ENCODE measurements at places on chromosomes 5 and 9. TPM values are rescaled to one million over a fixed set of nuclear protein-coding genes. Genes with fewer than 3 reads are reported as not detected.

DNA sequence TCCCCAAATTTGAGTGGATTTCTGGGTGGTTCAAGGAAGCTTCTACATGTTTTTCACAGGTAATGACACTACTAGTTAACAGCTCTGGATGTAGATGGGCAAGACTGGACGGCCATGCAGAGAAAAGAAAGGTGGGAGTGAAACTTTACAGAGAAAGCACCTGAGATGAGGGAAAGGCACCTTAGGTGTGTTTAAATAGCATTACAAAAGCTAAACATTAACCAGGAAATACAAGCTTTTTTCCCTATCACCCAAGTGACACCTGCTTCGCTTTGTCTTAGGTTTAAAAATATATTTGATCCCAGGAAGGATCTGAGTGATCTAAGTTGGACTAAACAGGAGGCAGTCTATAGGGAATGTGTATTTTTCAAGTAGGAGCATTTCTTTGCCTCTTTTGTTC is 8.3 kb downstream of the C9orf152 start:
- H3K4me1 ChIP-seq: no peaks in the 10 kb centered on the region
- no peak for DNase-seq
- peaks cover 2% of the 10 kb centered on the region for H3K27me3 ChIP-seq
- no peaks in the 10 kb centered on the region for H3K36me3 ChIP-seq

DNA sequence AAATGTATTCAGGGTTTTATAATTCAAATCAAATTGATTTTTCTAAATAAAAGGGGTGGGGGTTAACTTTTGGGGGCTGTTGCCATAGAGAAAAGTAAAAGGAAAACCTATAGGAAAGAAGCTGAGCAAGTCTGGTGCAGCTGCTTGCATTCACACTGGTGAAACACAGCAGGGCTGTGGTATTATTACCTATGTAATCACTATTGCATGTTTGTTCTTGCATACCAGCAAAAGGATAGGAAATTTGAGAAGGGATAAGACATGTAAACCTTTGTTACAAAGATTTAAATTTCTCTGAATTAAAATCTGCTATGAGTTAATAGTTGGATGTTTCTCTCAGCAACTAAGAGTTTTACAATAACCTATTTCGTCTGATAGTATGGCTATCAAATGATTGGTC is 346.7 kb downstream of the EFNA5 start:
- H3K27me3 ChIP-seq: peaks cover 3% of the 10 kb centered on the region
- H3K4me3 ChIP-seq: no peak overlapping the region
- DNase-seq: no peak
- no peaks in the 10 kb centered on the region for H3K36me3 ChIP-seq
- no peak overlapping the region for H3K27ac ChIP-seq
- no peaks in the 10 kb centered on the region for H3K4me1 ChIP-seq

GRCh38 chr9:91775011-91775707 is 174.9 kb downstream of the ROR2 start:
- H3K27me3 ChIP-seq: peaks cover 11% of the 10 kb centered on the region
- H3K36me3 ChIP-seq: no peaks in the 10 kb centered on the region
- peak; percentile 78 for DNase-seq
- H3K27ac ChIP-seq: no peak overlapping the region

DNA sequence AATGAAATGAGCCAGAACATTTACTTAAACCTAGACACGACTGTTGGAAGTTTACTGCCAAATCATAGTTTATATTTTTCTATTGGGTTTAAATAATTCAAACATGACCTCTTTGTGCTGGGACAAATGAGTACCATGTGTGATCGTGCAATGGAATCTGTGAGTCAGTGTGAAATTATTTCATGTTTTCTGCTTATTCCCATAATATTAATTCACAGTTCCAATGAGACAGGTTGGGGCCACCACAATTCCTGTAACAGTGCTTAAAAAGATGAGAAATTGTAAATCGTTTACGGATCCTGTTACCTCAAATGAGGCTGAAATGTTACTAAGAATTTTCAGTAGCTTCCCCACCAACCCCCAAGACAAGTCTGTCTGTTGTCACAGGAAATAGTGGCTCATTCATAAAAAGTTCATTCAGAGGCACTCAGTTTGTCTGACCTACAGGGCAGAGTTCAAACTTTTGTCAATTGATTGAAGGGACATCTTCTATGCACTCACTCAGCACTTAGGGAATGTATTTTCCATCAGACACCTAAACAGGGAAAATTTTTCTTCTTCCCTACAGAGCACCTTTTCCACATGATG is 563.9 kb upstream of the ADAMTS16 start:
- no peaks in the 10 kb centered on the region for H3K27me3 ChIP-seq
- no peak overlapping the region for H3K4me3 ChIP-seq
- H3K27ac ChIP-seq: no peak overlapping the region
- H3K36me3 ChIP-seq: no peaks in the 10 kb centered on the region
- no peak for DNase-seq
- H3K4me1 ChIP-seq: no peaks in the 10 kb centered on the region

DNA sequence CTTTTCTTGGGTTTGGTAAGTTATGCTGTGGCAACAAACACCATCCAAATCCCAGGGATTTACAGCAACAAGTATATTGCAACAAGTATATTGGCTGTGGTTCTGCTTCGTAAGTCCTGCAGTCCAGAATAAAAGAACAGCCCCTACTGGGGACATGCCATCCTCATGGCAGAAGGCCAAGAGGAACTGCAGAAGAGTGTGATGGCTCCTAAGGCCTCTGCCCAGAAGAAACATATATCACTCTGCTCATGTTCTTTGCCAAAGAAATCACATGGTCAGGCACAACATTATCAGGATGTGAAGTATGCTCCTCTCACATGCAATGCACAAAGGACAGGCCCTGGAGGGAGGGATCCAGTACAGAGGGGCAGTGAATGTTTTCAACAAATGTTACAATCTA is 159.6 kb upstream of the TAS2R1 start:
- no peaks in the 10 kb centered on the region for H3K36me3 ChIP-seq
- peaks cover 2% of the 10 kb centered on the region for H3K27me3 ChIP-seq
- no peak overlapping the region for H3K27ac ChIP-seq
- H3K4me1 ChIP-seq: no peaks in the 10 kb centered on the region
- DNase-seq: no peak

DNA sequence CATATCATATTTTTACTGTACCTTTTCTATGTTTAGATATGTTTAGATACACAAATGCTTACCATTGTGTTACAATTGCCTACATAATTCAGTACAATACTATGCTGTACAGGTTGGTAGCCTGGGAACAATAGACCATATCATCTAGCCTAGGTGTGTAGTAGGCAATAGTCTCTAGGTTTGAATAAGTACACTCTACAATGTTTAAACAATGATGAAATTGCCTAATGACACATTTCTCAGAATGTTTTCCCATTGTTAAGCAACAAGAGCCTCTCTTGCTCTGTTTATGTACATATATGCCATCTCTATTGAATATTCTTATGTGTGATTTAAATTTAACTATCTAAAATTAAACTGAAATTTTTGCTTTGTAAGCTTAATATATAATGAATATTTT is 209.6 kb upstream of the ST8SIA4 start:
- no peaks in the 10 kb centered on the region for H3K27me3 ChIP-seq
- H3K4me3 ChIP-seq: no peak overlapping the region
- no peaks in the 10 kb centered on the region for H3K36me3 ChIP-seq
- DNase-seq: no peak
- H3K4me1 ChIP-seq: no peaks in the 10 kb centered on the region

DNA sequence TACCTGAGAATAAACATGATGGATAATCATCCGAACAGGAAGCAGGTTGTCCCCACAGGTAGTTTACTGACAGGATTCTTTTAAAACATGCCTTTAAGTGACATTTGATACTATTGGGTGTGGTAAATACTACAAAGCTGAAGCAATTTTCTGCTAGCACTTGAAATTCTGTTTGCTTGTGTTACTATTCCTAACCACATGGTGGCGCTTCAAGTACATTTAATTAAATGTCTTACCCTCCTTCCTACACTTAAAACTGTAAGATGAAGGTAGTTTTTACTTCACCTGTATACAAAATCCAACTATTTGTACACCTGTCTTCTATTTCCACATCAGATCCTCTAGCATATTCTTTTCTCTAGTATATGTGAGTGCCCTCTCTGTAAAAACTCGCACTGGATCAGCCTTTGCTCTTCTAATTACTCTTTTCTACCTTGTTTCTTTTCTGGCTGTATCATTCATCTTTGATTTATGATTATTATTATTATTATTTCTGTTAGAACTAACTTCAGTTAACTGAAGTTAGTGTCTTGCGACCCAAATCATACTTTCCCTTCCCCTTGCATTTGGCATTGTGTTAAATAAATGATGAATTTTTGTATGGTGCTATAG is 18.4 kb downstream of the SLC25A46 start:
- no peaks in the 10 kb centered on the region for H3K27me3 ChIP-seq
- peaks cover 10% of the 10 kb centered on the region for H3K36me3 ChIP-seq
- H3K27ac ChIP-seq: no peak overlapping the region
- peak; percentile 38 for DNase-seq

DNA sequence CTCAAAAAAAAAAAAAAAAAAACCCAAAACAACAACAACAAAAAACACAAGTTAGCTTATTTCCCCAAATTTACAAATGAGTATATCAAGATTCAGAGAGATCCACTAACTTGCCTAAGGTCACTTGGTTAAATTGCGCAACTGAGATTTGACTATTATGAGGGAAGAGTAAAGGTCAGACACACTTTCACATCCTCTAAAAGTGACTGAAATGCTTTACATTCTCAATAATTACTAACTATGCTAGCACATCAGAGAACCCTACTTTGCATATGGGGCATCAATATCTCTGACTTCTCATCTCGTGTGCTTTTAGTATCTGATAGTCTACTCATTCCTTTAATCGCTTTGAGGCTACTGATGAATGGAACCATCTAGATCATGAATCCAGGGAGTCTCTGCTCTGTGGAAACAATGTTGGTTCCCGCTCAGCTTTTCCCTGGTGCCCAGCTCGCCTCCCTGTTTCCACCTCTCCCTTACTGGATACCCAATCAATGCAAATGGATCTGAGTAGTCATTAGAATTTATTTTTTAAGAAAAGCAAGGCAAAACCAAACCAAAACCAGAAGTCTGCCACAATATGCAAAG is 182.1 kb upstream of the TRIM32 start:
- H3K4me1 ChIP-seq: no peaks in the 10 kb centered on the region
- DNase-seq: no peak
- no peaks in the 10 kb centered on the region for H3K27me3 ChIP-seq
- H3K27ac ChIP-seq: no peak overlapping the region
- no peak overlapping the region for H3K4me3 ChIP-seq
- peaks cover 7% of the 10 kb centered on the region for H3K36me3 ChIP-seq

- no peaks in the 10 kb centered on the region for H3K4me1 ChIP-seq
- no peak for DNase-seq
- H3K36me3 ChIP-seq: no peaks in the 10 kb centered on the region
- no peak overlapping the region for H3K4me3 ChIP-seq
- no peak overlapping the region for H3K27ac ChIP-seq
Measured at GRCh38 chr5:113035096-113035495, 58.5 kb downstream of the DCP2 start.

- peaks cover 3% of the 10 kb centered on the region for H3K27me3 ChIP-seq
- no peak overlapping the region for H3K4me3 ChIP-seq
- H3K36me3 ChIP-seq: no peaks in the 10 kb centered on the region
Measured at GRCh38 chr5:149719666-149720065, 10.4 kb upstream of the PPARGC1B start.

GRCh38 chr5:80744149-80744548 is 89.4 kb upstream of the DHFR start:
- H3K36me3 ChIP-seq: peaks cover 50% of the 10 kb centered on the region
- DNase-seq: no peak
- no peaks in the 10 kb centered on the region for H3K27me3 ChIP-seq

DNA sequence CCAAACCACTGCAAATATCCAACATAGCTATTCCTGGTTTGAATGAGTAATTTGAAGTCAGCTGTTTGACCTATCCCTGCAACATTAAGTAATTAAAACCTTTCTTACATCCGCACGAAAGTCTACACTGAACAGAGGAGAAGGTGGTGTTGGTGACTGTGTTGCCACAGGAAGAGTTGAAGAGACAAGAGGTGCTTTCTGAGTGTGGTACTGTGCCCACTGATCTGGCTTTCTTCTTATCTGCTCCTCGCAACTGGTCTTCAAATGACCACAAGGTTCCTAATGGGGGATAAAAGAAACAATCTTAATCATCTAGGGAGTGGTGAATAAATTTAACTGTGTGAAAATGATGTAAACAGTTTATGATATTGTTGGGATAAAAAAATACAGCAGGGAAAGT is 29.4 kb upstream of the PDCL start:
- no peaks in the 10 kb centered on the region for H3K27me3 ChIP-seq
- no peak for DNase-seq
- peaks cover 2% of the 10 kb centered on the region for H3K4me1 ChIP-seq
- peaks cover 18% of the 10 kb centered on the region for H3K36me3 ChIP-seq

DNA sequence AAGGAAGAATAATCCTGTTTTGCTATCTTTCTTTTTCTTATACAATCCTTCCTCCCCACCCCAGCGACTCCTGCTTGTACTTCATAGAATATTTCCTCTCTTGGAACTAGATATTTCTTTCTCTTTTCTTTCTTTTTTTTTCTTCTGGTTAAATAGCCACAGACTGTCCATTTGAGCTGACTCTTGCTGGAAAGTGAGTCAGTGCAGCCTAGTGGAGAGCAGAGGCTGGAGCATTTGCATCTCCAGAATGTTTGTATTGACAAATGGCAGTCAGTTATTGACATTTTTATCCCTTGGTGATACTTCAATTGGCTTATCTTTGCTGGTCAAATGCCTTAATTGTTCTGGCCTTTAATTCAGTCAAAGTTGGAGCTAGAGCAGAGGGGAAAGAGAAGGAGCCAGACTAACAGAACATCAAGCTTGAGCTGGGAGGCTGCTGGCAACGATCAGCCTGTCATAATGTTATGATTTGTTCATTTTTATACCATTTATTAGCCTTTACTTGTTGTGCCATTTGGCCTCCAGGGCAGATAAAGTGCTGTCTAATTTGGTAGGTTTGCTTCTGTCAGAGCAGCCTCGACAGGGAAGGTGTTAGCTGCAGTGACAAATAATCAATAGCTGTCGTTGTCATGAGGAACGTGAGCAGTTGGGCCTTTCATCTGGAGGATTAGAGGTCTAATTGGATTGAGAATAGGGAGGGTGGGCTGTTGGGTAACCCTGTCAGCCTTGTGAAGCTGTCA is 69.0 kb downstream of the INVS start:
- H3K27me3 ChIP-seq: no peaks in the 10 kb centered on the region
- no peak overlapping the region for H3K27ac ChIP-seq
- peaks cover 33% of the 10 kb centered on the region for H3K36me3 ChIP-seq

GRCh38 chr9:105994970-105995369 is 300.6 kb downstream of the TMEM38B start:
- no peak overlapping the region for H3K27ac ChIP-seq
- peaks cover 4% of the 10 kb centered on the region for H3K27me3 ChIP-seq
- DNase-seq: peak; percentile 4
- H3K4me3 ChIP-seq: no peak overlapping the region
- H3K36me3 ChIP-seq: no peaks in the 10 kb centered on the region

Gene PCDHGA3
- total RNA-seq: not detected

Gene PCDHB3
- total RNA-seq: not detected

Gene ENHO
- total RNA-seq: 0.19 TPM

Gene S1PR3
- total RNA-seq: 0.91 TPM

Gene FGD3
- 58.8 TPM for total RNA-seq

Gene FBLL1
- 0.21 TPM for total RNA-seq
